ENCODE measurements at places on chromosomes 13 and 19. TPM values are rescaled to one million over a fixed set of nuclear protein-coding genes. Genes with fewer than 3 reads are reported as not detected.

Gene SLC17A7
- total RNA-seq, result 2.8 TPM

Gene C1QTNF9
- 0.41 TPM for total RNA-seq

Gene RRAS
- 82.2 TPM for total RNA-seq

Gene TCF3
- 52.5 TPM for total RNA-seq

Gene ZNF30
- 1.5 TPM for total RNA-seq

Gene GPR183
- 19.6 TPM for total RNA-seq

Gene ZNF568
- 19.7 TPM for total RNA-seq

Gene ZNF222
- total RNA-seq, result 1.8 TPM

Gene FOXA3
- total RNA-seq, result not detected

Gene PEG3
- 11.6 TPM for total RNA-seq

Gene CYP4F8
- total RNA-seq, result not detected

Gene KIR2DL4
- total RNA-seq, result 0.54 TPM

Gene ZNF578
- 4.7 TPM for total RNA-seq

Gene INAFM1
- total RNA-seq, result 10.3 TPM

Gene GPR12
- total RNA-seq, result not detected

Gene GRAMD1A
- 83.5 TPM for total RNA-seq

Gene LCP1
- 66.3 TPM for total RNA-seq

Gene TMIGD2
- total RNA-seq, result 1.8 TPM

Measured in thoracic aorta (tissue), 2 donors.